Germinal center (tissue), 1 donor: ENCODE measurements at places on chromosomes 12 and 14.
A peak's percentile ranks its signal among the peaks of the same experiment; 100 is the strongest.

GRCh38 chr12:90079529-90080210, 371.0 kb upstream of the ATP2B1 start:
- no peak for DNase-seq

DNA sequence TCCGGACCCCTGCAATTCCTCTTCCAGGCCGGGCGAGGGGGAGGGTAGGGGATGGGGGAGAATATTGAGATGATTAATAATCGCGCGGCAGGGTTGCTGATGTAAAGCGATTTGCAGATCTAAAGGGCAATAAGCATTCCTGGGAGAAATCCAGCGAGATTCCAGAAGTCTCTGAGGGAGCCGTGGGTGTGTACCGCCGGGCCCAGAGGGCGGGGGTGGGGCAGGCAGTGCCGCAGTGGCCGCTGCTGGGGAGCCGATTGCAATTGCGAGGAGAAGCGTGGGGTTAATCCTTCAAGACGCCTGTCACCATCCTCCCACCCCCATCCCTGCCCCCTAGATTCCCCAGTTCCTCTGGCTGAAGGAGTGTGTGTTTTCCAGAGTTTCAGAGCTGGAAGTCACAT, 16.4 kb downstream of the FOS start:
- DNase-seq, result no peak

- no peak for DNase-seq
These were observed 107.3 kb upstream of the ARHGAP5 start for GRCh38 chr14:31969699-31970240.

DNA sequence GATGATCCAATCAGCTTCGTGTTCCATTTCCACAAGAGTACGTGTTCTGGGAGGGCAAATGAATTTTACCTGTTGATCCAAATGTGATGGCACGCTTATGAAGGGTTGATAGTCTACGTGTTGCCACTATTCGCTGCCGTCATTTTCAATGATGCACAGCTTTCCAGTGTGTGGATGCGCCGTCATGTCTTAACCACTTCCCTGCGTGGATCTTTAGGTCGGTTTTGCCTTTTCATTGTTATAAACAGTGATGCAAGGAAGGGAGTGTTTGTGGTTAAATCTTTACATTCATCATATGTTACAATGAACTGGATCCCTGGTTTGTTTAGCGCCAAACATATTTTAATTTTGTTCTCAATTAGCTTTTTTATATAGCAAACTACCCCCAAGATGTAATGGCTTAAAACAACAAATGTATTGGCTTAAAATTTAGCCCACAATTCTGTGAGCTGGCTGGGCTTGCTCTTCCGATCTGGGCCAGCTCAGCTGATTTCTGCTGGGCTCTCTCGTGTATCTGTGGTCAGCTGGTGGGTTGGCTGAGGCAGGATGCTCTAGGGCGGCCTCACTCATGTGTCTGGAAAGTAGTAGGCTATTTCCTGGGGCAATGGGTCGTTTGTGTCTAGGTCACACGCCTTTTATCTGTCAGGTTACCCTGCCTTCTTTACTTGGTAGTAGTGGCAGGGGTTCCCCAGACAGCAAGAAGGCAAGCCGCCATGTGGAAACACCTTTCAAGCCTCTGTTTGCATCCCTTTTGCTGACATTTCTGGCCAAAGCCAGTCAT, 176.7 kb downstream of the CRADD start:
- no peak for DNase-seq

DNA sequence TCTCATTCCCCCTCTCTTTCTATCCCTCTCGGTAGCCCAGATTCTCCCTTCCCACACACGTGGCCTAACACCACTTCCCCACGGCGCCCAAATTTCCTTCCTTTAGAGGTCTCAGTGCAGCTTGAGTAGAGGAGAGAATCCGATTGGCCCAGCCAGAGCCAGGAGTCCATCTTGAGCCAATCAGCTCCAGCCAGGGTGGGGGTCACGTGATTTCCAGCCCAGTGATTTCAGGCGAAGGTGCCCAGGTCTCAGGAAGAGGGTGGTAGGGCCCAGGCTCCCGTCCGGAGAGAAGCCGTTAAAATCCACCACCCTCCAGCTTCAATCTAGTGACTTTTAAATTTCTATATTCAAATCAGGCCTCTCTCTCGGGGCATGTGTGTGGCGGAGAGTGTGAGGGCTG, 45.2 kb upstream of the MYL2 start:
- DNase-seq, result no peak

DNA sequence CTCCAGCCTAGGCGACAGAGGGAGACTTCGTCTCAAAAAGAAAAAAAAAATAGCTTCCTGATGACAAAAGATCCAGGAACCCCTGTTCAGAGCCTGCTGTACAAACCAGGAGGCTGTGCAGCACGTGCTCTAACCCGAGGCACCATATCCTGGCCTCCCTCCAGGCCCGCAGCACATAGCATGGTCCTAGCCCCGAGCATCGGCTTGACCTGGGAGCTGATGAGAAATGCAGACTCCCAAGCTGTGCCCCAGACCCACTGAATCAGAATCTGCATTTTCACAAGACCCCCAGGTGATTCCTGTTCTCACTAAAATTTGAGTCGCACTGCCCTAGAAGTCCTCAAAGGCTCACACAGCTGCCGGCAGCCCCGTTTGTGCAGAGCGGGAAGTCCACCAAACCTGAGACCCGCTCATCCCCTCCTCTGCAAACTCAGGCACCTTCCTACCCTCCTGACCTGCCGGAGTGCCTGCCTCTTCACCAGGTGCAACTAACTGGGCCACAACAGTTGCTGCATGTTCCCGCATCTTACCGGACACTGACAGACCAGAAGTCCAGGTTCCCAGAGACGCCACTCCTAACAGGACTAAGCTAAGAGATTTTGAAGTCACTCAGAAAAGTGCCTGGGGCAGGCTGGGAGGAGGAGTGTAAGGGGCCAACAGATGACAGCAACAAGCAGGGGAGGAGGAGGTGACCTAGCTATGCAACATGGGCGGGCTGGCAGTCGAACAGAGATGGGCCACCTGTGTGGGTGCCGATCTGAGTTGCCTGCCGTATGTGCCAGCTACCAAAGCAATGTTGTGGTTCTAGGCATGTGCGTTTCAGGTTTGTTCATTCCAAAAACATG, 24.0 kb upstream of the RIN3 start:
- no peak for DNase-seq

- no peak for DNase-seq
These were observed 183.3 kb upstream of the LMO3 start for GRCh38 chr12:16789204-16789790.

- DNase-seq, result no peak
These were observed 131.6 kb upstream of the SOX5 start for GRCh38 chr12:24081092-24081529.

GRCh38 chr12:6204533-6205143, 4.4 kb downstream of the CD9 start:
- no peak for DNase-seq

GRCh38 chr12:120710805-120711296, 593 bp downstream of the UNC119B start:
- peak; percentile 35 for DNase-seq

- no peak for DNase-seq
These were observed 38.9 kb downstream of the FOXN3 start for GRCh38 chr14:89378119-89378518.

- no peak for DNase-seq
These were observed 41.9 kb upstream of the ABCC9 start for GRCh38 chr12:21983095-21983494.

DNA sequence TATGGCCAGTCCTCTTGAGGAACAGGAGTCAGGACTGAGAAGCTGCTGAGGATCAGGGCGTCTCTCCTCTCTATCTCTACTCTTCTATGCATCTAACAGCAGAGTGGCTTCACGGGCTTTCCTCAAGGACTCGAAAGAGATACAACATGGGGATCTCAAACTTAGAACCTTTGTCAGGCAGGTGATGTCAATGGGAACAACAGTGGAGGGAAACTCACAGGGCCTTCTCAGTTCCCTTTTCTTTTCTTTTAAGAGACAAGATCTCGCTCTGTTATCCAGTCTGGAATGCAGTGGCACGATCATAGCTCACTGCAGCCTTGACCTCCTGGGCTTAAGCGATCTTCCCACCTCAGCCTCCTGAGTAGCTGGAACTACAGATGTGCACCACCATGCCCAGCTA, 127.6 kb downstream of the PTPN11 start:
- DNase-seq, result no peak

DNA sequence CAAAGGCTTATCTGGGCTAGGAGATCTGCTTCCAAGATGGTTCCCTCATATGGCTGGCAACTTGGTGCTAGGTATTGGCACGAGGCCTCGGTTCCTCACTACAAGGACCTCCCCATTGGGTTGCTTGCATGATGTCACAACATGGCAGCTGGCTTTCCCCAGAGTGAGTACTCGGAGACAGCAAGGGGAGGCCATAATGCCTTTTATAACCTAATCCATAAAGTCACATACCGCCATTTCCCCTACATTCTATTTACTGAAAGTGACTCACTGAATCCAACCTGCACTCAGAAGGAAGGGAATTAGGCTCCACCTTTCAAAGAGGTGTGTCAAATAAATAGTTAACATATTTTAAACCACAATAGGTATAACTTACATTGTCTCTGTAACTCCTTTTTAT, 130.9 kb downstream of the SAMD4A start:
- DNase-seq, result no peak

GRCh38 chr14:67749341-67750084, 47.8 kb downstream of the RDH12 start:
- DNase-seq, result no peak

DNA sequence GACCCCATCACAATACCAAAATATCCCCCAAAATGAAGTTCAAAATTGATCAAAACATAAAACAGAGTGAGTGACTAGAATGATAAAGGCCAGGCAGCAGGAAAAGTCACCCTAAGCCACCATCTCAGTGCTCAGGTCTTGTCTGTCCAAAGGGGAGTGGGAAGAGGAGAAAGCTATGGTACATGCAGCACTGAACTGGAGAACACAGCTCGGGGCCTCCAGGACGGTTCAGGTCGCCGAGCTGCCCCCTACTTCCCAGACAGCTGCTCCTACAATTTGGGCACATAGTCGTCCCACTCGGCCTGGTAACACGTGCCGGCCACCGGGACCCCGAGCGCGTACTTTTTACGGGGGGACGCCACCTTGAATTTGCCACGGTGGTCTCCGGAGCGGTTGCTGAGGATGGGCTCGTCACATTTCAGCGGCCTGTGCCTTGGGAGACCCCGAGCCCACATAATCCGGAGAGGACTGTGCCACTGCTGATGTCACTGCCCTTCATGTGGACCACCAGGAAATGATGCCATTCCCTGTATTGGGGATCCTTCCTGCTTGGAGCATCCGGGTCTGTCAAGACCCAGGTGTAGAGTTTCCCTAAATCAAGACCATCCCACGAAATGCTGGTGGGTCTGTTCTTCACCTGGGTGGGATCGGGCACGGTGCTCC, 31.6 kb downstream of the AK7 start:
- no peak for DNase-seq

DNA sequence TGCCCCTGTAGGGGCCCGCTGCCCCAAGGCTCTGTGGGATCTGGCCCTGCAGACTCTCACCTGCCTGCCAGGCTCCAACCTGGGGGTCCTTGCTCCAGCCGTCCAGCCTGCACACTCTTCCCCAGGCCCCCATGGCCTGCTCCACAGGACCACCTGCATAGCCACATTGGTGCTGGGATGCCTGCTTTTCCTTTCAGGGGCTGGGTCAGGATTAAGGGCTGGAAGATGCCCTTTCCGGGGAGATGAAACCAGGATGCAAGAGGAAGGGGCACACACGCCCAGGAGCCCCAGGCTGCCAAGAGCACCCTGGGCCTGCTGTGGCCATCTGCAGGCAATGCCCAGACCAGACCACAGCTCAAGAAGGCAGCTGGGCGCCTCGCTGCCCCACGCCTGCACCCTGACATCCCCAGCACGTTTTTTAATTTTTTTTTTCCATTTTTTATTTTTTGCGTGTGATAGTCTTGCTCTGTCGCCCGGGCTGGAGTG, 15.0 kb downstream of the BAG5 start:
- DNase-seq, result no peak

DNA sequence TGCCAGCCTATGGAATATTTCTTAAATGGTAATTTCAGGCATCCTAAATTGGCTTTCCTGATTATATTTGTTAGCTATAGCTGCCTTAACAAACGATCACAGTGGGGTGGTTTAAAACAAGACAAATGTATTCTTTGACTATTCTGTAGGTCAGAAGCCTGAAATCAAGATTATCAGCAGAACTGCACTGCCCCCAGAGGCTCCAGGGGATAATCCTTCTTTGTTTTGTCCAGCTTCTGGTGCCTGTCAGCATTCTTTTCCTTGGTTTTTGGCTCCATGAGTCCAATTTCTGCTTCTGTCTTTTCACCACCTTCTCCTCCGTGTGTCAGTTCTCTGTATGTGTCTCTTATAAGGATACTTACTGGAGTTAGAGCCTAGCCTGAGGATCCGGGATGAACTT, 1282.2 kb upstream of the USP15 start:
- no peak for DNase-seq

DNA sequence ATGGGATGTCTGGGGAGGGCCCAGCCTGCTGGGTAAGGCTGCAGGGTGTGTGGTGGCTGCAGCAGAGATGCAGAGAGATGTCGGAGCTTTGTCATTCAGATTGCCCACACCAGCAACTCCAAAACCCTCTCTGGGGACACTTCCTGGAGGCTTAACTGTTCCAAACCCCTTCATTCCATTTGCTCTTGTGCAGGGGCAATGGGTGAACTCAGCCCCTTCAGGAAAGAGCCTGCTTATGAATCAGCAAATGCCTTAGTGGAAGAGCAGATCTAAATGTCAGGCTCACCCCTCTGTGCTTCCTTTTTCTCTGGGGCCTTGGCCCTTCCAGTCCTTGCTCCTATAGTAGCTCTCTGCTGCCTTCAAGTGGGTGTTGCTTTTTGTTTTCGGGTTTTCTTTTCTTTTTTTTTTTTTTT, 36.7 kb upstream of the GPATCH2L start:
- no peak for DNase-seq

DNA sequence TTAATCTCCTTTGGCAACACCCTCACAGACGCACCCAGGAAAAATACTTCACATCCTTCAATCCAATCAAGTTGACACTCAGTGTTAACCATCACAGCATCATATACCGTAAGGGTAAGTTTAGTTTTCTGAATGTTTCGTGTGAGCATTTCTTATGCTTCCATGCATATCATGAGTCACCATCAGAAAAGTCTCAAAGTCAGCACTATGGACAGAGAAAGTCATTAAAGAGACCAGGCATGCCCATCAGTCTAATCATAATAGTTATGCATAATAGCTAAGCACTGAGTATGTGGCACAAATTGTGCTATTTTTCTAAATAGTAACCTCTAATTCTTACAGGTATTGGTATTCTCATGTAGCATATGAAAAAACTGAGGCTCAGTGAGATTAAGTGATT, 158.8 kb upstream of the PRMT8 start:
- no peak for DNase-seq

GRCh38 chr12:27273114-27273513, 29.0 kb downstream of the STK38L start:
- DNase-seq, result no peak

DNA sequence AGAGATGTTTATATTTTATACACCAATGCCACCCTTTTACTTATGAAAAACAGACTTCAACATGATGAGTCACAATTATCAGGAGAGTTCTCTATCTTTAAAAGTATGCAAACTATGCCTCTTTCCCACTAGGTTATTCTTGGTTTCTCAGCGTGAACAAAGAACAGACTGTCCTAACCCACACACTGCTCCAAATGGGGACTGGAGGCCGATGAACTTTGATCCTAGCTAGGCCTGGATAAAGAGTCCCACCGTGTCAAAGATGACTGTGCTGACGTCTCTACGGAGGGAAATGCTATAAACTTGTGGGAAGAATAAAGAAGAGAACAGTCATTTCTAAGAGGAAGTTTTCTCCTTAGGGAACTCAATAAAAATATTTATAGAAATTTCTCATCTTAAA, 160.1 kb downstream of the EPS8 start:
- no peak for DNase-seq

- DNase-seq, result peak; percentile 27
These were observed 82.3 kb downstream of the PUS7L start for GRCh38 chr12:43676183-43676813.

GRCh38 chr14:28661171-28661772, 105.3 kb upstream of the FOXG1 start:
- DNase-seq, result no peak
